Thoracic aorta endothelial cell (primary cell): ENCODE measurements at places on chromosomes 5 and 9. TPM values are rescaled to one million over a fixed set of nuclear protein-coding genes. Genes with fewer than 3 reads are reported as not detected.

Gene CDKN2B
- 2.7 and 4.7 TPM in 2 replicates for total RNA-seq

Gene LHX6
- under 0.01 and 0.29 TPM in 2 replicates for total RNA-seq

Gene NEUROG1
- not detected in 2 replicates for total RNA-seq

Gene TLN1
- 359 and 362 TPM in 2 replicates for total RNA-seq

Gene FRMPD1
- not detected in 2 replicates for total RNA-seq

Gene BARX1
- not detected in 2 replicates for total RNA-seq

Gene TRIM14
- total RNA-seq: 8.2 and 12.2 TPM in 2 replicates

Gene C5orf52
- total RNA-seq: not detected in 2 replicates

Gene BTNL8
- not detected in 2 replicates for total RNA-seq

Gene KLF4
- 0.80 and 1.8 TPM in 2 replicates for total RNA-seq

Gene NUTM2G
- not detected in 2 replicates for total RNA-seq

Gene FOXD4L6
- not detected in 2 replicates for total RNA-seq

Gene GPRIN1
- 7.2 and 7.7 TPM in 2 replicates for total RNA-seq

Gene RELL2
- 3.1 and 3.7 TPM in 2 replicates for total RNA-seq

Gene DIMT1
- total RNA-seq: 50.8 and 54.3 TPM in 2 replicates

Gene C5orf58
- total RNA-seq: not detected in 2 replicates

Gene PFN3
- total RNA-seq: not detected in 2 replicates

Gene CCDC192
- total RNA-seq: not detected in 2 replicates

Gene DRD1
- total RNA-seq: not detected in 2 replicates

Gene FAM163B
- not detected in 2 replicates for total RNA-seq

Gene MELK
- 53.9 and 73.0 TPM in 2 replicates for total RNA-seq

Gene EIF4E1B
- total RNA-seq: not detected in 2 replicates

Gene STK32A
- total RNA-seq: under 0.01 TPM in 1 of 2 replicates, not detected in the other

Gene RGS7BP
- 7.3 and 16.2 TPM in 2 replicates for total RNA-seq

Gene GFI1B
- total RNA-seq: not detected in 2 replicates

Gene ENC1
- total RNA-seq: 64.3 and 128 TPM in 2 replicates

Gene GLRA1
- total RNA-seq: not detected in 2 replicates

Gene SLC1A3
- total RNA-seq: 1.1 TPM in 1 of 2 replicates, not detected in the other

Gene PCDHB12
- 0.07 and 0.27 TPM in 2 replicates for total RNA-seq

Gene PCDHB9
- total RNA-seq: 0.13 and 0.14 TPM in 2 replicates

Gene KIF24
- 4.1 and 7.3 TPM in 2 replicates for total RNA-seq

Gene SLC1A1
- total RNA-seq: 27.1 and 36.8 TPM in 2 replicates

Gene SARDH
- total RNA-seq: 0.40 and 0.50 TPM in 2 replicates

Gene FAT2
- total RNA-seq: under 0.01 TPM in 1 of 2 replicates, not detected in the other

Gene OR1Q1
- not detected in 2 replicates for total RNA-seq

Gene SPAG8
- 0.13 and 0.22 TPM in 2 replicates for total RNA-seq

Gene ATP6V0E1
- total RNA-seq: 130 and 141 TPM in 2 replicates

Gene SLC36A3
- not detected in 2 replicates for total RNA-seq

Gene BHMT2
- 0.13 and 0.22 TPM in 2 replicates for total RNA-seq

Gene BOD1
- 52.5 and 59.0 TPM in 2 replicates for total RNA-seq
